ENCODE measurements at places on chromosomes 1 and 21.
A peak's percentile ranks its signal among the peaks of the same experiment; 100 is the strongest.

- no peak for DNase-seq
These were observed 39.6 kb upstream of the C21orf91 start for GRCh38 chr21:17858747-17859146.

- DNase-seq = no peak
These were observed 3.1 kb downstream of the TACSTD2 start for GRCh38 chr1:58573705-58574591.

GRCh38 chr1:68725001-68725752 lies 228.3 kb upstream of the DEPDC1 start:
- no peak for DNase-seq

DNA sequence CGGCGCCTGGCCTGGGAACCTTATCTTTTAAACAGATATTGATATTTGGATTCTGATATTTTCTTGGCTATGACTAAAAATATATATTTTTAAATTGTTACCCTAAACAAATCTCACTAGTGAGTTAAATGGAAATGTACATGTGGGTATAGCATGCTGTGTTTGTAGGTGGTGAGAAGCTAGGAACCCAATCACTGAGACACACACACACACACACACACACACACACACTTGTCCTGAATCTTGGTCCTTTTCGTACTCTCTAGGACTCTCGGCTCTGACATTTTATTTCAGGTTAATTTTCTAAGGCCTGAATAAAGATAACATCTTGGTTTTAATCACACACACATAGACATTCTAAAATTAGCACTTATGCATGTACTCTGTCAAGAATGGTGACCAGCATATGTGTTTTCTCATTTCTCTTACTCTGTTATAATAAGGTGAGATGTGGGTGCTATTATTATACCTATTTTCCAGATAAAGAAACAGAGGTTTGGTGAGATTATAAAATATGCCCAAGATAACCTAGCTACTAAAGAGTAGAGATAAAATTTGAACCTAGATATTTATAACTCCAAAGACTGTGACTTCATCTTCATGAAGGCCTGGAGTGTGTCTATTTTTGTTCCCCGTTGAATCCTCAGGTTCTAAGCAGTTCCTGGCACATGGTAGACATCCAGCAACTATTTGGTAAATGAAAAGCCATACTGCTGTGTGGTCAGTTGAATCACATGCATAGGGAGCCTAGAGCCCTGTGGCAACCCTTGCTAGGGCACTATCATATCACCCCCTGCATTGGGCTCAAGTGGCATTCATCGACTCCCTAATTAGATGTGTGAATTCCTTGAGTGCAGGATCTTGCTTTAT lies 85.0 kb upstream of the RAB3GAP2 start:
- no peak for DNase-seq

DNA sequence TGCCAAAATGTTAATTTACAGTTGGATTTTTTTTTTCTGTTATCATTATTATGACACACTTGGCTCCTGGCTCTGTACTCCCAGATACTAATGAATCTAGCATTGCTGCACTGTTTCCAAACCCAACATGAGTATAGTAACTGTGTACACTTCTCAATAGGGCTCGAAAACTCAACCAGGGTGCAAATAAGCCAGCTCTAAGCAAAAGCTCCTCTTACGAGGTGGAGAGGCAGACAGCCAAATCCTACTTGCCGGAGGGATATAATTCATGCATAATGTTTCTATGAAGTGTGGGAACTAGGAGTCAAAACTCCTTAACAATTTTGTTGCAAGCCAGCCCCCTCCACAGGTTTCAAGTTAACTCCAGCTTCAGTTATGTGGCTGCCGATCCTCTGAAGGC lies 510.4 kb upstream of the ZP4 start:
- no peak for DNase-seq

- peak; percentile 29 for DNase-seq
These were observed 212.6 kb downstream of the TGFB2 start for GRCh38 chr1:218557731-218558130.

DNA sequence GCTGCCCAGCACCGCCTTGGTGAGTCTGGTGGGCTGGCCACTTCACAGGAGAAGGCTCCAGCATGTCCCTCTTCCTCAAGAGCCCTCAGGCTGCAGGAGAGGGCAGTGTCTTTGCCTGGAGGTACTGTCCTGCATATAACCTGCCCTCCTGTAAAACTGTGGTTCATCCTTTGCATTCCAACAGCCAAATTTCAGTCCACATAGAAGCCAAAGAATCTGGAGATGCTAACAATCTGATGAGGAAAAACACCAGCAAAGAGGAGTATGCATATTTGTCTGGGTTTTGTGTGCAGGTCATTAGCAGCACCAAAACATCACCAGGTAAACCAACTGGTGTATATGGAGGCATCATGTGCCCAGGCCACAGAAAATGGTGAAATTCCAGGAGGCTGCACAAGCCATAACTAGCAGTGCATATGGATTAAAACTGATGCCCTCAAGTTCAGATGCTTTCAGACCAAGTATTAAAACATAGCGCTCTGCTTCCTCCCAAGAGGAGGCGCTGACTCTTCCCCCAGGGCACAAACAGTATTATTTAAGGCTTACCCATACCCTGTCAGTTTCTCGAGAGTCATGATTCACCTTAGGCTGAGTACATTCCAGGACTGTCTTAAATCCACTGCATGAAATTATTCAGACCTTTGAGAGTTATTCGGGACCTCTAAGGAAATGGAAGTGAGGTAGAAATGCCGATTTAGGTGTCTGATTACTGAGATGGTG lies 150.5 kb upstream of the COA6 start:
- no peak for DNase-seq

GRCh38 chr21:40833184-40833583 lies 13.8 kb downstream of the DSCAM start:
- DNase-seq = no peak

- DNase-seq = no peak
These were observed 595.0 kb downstream of the NEGR1 start for GRCh38 chr1:71687376-71687775.

- DNase-seq = no peak
These were observed 239.2 kb downstream of the ATG4C start for GRCh38 chr1:63023171-63023570.

- DNase-seq = no peak
These were observed 537.7 kb downstream of the BRINP3 start for GRCh38 chr1:189939967-189940366.

- no peak for DNase-seq
These were observed 60.8 kb upstream of the RALGPS2 start for GRCh38 chr1:178664278-178664677.

DNA sequence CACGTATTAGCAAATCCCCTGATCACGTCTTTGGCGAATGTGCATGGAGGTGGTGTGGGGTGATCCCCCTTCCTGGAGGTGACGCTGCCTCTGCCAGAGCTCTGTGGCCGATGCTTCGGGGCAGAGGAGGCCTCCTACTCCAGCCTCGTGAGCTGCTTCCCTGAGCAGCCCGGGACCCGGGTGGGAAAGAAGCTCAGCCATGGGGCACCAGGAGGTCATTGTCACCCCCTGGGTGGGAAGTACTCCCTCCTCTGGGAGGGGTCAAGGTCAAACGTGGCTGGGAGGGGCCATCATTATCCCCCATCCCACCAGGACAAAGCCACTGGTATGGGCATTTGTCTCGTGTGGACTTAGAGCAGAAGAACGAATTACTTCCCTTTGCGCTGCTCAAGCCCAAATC lies 40.7 kb downstream of the KCNAB2 start:
- DNase-seq = no peak

GRCh38 chr1:12678350-12678749 lies 34.5 kb downstream of the AADACL4 start:
- DNase-seq = no peak

DNA sequence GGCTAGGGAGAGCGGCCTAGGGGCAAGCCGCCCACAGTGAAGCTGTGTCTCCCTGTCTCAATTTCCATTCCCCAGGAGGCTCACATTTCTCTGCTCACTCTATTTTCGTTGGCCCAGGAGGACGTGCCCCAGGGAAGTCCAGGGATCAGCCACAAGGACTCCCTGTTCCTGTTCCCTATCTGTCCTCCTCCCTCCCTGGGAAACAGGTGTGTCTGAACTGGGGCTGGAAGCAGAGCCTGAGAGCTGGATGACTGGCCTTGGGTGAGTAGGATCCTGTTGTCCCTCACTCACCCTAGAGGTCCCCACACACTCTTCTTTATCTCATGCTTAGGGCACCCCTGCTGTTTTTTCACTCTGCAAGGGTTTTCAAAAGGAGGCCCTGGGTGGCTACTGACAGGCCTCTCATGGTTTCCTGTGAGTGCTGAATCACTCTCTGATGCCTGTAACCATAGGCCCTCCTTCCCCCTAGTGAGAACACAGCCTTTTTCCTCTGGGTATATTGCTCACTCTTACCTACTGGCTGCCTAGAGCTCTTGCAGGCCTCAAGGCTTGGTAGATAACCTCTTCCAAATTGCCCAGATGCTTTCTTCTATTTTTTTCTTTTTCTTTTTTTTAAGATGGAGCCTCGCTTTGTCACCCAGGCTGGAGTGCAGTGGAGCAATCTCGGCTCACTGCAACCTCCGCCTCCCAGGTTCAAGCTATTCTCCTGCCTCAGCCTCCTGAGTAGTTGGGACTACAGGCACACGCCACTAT lies 3.3 kb upstream of the UTP11 start:
- DNase-seq = no peak

- DNase-seq = peak; percentile 58
These were observed 26.6 kb upstream of the HPDL start for GRCh38 chr1:45299981-45300668.

GRCh38 chr21:38628349-38628748 lies 130.1 kb upstream of the ERG start:
- no peak for DNase-seq

DNA sequence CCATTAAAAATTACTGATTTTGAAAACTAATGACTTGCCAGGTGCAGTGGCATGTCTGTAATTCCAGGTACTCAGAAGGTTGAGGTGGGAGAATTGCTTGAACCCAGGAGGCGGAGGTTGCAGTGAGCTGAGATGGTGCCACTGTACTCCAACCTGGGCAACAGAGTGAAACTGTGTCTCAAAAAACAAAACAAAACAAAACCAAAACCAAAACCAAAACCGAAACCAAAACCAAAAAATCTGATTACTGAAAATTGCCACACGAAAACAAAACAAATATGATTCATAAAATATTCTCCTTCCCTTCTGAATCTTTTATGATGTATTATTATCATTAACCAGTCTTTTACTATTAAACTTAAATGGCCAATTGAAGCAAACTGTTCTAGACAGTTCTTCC lies 74.1 kb downstream of the SERINC2 start:
- DNase-seq = no peak

GRCh38 chr1:50422675-50422945 lies 633 bp downstream of the DMRTA2 start:
- DNase-seq = no peak

GRCh38 chr1:149849947-149850360 lies 49.4 kb upstream of the BOLA1 start:
- DNase-seq = no peak

DNA sequence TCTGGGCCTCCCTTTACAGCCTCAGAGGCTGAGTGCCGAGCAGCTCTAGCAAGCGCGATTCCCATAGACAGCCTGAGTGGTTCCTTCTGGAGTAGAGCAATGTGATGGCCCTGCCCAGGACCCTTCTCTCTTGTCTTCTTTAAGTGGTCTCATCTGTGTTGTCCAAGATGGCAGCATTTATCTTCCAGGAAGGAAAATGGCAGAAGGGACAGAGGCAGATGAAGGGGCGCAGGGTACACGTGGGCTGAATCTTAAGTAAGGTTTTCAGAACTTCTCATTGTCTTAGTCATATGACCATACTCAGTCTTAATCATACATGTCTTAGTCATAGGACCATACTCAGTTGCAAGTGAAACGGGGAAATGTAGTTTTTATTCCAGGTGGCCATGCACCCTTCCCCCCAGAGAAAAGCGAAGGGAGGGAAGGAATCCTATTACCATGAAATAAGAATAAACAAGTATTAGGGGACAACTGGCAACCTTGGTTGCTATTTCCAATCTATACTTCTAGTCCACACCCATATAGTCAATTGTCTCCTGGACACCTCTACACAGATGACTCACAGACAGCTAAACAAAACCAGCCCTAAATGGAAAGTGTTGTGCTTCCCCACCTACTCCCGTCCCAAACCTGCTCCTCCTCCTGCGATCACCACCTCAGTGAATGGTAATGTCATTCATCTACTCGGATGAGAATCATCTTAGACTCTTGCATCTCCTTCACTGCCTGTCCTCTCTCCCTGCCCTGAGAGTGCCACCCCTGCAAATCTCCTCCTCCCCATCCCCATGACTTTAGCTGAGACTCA lies 13.3 kb downstream of the OVAAL start:
- no peak for DNase-seq

- no peak for DNase-seq
These were observed 132.4 kb downstream of the DSCAM start for GRCh38 chr21:40714536-40714935.

DNA sequence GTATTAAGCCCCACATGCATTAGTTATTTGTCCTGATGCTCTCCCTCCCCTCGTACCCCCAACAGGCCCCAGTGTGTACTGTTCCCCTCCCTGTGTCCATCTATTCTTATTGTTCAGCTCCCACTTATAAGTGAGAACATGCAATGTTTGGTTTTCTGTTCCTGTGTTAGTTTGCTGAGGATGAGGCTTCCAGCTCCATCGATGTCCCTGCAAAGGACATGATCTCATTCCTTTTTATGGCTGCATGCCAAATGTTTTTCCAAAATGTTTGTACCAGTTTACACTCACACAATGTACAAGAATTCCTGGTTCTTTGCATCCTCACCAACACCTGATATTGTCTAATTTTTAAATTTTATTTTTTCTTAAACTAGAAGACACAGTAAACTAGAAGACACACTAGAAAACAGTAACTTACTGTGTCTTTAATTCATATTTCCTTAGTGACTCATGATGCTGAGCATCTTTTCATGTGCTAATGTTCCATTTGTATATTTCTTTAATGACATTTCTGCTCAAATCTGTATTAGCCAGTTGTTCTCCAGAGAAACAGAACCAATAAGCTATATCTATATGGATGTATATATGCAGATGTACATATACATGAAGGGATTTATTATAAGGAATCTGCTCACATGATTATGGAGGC lies 19.4 kb upstream of the USP1 start:
- no peak for DNase-seq

DNA sequence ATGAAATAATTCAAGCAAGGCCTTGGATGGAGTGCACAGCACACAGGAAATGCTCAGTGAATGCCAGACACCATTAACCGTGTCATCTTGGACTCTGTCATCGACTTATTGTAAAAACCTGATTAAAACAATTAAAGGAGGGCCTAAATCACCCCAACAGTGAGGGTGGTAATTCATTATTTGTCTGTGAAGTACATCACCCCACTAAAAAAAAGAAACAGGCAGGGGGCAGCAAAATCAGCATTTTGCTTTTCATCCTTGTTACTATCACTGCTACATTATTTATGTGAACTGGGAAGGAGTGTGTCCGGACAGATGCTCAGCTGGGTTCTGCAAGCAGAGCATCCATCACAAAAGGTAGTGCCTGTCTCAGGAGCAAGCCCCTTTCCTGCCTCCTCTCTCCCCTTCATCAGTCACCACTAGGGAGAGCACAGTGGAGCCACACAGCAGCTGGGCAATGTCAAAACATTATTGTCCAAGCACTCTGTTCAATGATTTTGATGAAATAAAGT lies 98.5 kb downstream of the RERE start:
- no peak for DNase-seq

GRCh38 chr21:43209575-43210453 lies 41.0 kb downstream of the CRYAA start:
- DNase-seq = peak; percentile 21

- no peak for DNase-seq
These were observed 9.2 kb downstream of the TP53BP2 start for GRCh38 chr1:223836586-223836985.

GRCh38 chr1:174051956-174052355 lies 29.8 kb upstream of the RC3H1 start:
- DNase-seq = no peak
